Natural killer cell (primary cell): ENCODE measurements at places on chromosomes 5 and 9. TPM values are rescaled to one million over a fixed set of nuclear protein-coding genes. Genes with fewer than 3 reads are reported as not detected.

ECSCR gene
- total RNA-seq: 0.48 TPM

ROR2 gene
- 1.7 TPM for total RNA-seq

IL12B gene
- total RNA-seq: not detected

DNA sequence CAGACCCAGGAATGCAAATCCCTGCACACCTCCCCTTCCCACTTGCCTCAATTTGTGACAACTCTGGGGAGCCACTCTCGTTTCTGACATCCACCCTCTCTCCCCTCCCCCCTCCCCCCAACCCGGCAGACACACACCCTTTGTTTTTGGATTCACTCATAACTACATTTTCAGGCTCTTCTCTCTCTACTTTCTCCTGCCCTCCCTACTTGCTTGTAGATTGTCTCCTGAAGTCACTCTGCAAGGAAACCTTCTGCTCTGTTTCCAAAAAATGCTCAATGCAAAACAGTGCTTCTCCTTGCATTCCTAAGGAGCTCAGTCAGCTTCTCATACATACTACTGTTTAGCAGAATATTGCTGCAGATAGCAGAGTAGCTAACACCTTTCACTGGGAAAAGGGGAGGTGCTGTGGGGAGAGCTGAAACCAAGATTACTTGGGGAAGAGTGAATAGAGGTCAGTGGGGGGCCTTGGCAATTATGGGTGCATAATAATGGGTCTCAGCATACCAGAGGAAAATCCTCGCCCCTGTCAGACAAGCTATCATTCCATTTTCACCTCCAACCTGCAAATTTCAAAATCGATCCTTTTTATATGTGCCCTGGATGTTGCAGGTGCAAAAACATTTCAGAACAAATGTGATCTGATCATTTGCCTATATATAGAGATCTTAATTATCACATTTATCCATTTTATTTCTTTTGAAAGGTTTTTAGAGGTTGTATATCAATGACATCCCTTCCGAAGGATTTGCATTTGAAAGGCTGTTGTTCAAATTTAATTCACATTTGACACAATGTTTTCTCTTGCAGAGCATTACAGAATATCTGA, 1860.7 kb upstream of the WWC1 start:
- H3K4me1 ChIP-seq: no peaks in the 10 kb centered on the region
- H3K27ac ChIP-seq: no peak overlapping the region
- no peak overlapping the region for H3K4me3 ChIP-seq
- DNase-seq: no peak
- no peaks in the 10 kb centered on the region for H3K27me3 ChIP-seq

- no peaks in the 10 kb centered on the region for H3K4me1 ChIP-seq
- H3K36me3 ChIP-seq: no peaks in the 10 kb centered on the region
- no peak overlapping the region for H3K27ac ChIP-seq
- H3K27me3 ChIP-seq: no peaks in the 10 kb centered on the region
Observed at GRCh38 chr9:115386963-115387770, 269.2 kb upstream of the TNC start.

DNA sequence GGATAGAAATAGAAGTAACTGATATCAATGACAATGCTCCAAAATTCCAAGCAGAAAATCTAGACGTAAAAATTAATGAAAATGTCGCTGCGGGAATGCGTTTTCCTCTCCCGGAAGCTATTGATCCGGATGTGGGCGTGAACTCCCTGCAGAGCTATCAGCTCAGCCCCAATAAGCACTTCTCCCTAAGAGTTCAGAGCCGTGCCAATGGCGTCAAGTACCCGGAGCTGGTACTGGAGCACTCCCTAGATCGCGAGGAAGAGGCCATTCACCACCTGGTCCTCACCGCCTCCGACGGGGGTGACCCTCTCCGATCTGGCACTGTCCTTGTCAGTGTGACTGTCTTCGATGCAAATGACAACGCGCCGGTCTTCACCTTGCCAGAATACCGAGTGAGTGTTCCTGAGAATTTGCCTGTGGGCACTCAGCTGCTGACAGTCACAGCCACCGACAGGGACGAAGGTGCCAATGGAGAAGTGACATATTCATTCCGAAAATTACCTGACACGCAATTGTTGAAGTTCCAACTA, 818 bp downstream of the PCDHGA10 start:
- peaks cover 25% of the 10 kb centered on the region for H3K4me1 ChIP-seq
- DNase-seq: no peak
- no peak overlapping the region for H3K27ac ChIP-seq
- H3K4me3 ChIP-seq: peak overlapping the region; percentile 22
- no peaks in the 10 kb centered on the region for H3K36me3 ChIP-seq
- peaks cover 68% of the 10 kb centered on the region for H3K27me3 ChIP-seq

DNA sequence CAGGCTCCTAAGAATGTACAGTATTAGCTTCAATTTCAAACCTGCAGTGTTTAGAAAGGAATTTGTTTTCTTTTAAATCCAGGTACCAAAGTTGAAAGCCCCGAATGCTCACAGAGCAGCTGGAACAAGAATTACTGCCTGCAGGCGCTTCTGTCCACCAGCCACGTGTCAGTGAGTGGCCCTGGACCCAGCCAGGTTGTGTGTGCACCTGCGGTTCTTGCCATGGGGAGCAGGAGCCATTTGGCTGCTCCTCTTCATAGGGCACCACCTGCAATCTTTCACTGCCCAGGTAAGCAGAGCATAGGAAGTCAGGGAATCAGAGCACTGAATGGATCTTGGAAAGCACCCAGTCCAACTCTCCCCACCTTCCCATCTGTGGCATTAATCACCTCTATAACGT, 79.5 kb upstream of the PIP5K1B start:
- no peak for DNase-seq
- no peaks in the 10 kb centered on the region for H3K36me3 ChIP-seq
- H3K4me3 ChIP-seq: no peak overlapping the region
- no peaks in the 10 kb centered on the region for H3K27me3 ChIP-seq
- H3K27ac ChIP-seq: no peak overlapping the region

- no peak overlapping the region for H3K4me3 ChIP-seq
- no peaks in the 10 kb centered on the region for H3K27me3 ChIP-seq
- no peak for DNase-seq
- peaks cover 23% of the 10 kb centered on the region for H3K4me1 ChIP-seq
- H3K27ac ChIP-seq: no peak overlapping the region
Observed at GRCh38 chr5:81232464-81233079, 550 bp upstream of the CKMT2 start.

DNA sequence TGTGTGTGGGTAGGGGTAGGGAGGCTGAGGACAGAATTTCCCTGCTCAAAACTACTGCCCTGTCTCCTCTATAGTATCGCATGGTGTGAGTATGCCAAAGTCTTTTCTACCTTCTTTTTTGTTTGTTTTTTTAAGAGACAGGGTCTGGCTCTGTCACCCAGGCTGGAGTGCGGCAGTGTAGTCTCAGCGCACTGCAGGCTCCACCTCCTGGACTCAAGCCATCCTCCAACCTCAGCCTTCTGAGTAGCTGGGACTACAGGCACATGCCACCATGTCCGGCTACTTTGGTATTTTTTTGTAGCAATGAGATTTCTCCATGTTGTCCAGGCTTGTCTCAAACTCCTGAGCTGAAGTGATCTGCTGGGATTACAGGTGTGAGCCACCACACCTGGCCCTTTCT, 2.5 kb downstream of the SRP19 start:
- H3K27me3 ChIP-seq: no peaks in the 10 kb centered on the region
- H3K4me3 ChIP-seq: no peak overlapping the region
- peaks cover 25% of the 10 kb centered on the region for H3K4me1 ChIP-seq
- peaks cover 39% of the 10 kb centered on the region for H3K36me3 ChIP-seq
- H3K27ac ChIP-seq: no peak overlapping the region
